ENCODE measurements at places on chromosomes 16 and 17.

DNA sequence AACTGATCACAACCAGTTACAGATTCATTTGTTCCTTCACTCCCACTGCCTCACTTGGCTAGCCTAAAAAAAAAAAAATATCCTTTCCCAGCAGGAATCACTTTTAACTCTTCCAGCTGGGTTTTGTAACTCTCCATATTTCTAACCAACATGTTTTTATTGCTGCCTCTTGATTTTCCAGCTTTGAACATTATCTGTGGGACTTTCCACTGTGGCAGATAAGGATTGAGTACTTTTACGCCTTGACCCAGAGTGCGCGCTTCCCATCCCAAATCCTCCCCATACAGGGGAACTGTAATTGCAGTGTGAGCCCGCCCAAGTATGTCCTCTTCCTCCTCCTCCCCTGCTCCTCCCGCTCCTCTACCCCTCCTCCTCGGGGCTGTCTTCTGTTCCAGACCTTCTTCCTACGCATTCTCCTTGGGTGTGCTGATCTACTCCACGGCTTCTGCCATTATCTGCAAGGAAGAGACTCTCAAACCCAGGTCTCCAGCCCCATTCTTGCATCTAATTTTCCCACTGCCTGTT lies 43.4 kb downstream of the CYB5D2 start:
- DNase-seq: no peak

DNA sequence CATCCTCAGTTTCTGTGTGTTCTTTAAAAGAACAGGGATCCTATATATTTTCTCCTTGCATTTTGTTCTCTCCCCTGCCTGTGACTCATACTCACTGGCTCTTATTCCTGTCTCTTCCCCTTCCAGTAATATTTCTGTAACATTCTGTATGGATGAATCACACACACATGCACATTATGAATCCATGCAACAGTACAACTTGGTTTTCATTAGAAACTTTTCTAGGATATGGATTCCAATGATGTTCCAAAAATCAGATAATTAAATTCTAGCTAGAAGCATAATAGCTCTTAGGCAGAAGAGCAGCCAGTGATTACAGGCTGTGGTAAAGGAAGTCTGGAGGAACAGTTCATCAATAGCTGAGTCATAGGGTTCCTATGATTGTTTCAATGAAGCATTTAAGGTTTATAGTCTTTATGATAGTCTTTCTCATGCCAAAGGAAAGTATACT lies 119.6 kb upstream of the PMFBP1 start:
- peak; percentile 70 for DNase-seq

DNA sequence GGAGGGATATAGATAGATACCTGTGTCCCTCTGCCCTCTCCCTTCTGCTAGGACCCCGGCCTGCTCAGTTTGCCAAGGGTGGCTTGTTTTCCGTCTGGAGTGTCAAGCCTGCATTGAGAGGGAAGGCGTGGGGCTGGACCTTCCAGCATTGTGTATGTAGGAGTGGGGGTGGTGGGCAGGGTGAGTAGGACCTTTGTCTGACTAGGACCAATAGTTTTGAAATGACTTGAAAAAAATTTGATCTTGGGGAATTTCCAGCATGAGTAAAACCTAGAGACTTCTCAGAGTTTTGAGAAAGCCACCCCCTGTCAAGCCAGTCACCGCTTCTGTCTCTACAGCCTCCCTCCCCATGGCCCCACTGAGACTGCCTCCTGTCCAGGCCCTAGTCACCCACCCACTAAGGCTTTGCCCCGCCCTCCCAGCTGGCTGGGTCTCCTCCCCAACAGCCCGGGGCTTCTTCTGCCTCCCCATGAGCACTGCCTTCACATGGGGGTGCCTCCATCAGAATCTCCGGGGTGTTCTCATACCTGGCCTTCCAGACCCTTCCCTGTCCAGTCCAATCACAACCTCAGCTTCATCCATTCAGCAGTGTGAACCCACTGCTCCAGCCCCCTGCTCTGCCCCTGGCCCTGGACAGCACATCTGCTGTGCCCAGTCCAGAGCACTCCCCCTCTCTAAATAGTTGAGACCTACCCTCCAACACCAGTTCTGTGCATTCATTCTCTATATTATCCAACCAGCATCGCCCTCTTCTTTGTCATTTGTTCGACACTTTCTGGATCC lies 207.0 kb downstream of the MSI2 start:
- DNase-seq: peak; percentile 64

- no peak for DNase-seq
Observed at GRCh38 chr16:27860091-27860490, 203.4 kb downstream of the GSG1L start.

DNA sequence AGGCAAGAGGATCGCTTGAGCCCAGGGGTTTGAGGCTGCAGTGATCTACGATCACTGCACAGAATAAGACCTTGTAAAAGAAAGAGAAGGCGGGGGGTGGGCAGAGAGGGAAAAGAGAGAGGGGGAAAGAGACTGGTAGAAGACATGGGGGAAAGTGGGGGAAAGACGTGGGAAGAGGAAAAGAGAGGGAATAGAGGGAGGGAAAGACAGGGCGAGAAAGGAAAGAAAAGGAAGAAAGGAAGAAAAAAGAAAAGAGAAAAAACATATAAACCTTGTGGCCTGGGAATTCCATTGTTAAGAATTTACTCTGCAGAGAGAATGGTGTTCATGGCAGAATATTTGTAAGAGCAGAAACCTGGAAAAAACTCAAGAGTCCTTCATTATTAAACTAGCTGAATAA lies 120.4 kb downstream of the RMI2 start:
- no peak for DNase-seq

DNA sequence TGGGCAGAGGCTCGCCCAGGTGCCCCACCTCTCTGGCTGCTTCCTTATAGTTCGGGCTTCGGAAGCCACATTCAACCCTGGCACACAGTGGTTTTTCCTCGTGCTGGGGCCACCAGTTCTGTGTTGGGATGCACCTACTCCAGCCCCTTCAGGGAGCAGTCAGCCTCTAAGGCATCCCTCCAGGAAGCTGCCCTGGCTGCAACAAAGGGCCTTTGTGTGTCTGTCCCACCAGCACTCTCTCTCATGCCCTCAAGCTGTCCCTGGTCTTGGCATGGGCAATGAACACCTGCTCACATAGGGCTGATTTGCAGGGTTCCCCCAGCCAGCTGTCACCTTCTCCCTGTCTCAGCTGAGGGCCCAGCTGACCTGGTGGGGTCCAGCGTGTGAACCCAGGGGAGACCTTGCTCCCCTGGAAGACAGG lies 754 bp upstream of the NOXO1 start:
- peak; percentile 41 for DNase-seq

- DNase-seq: no peak
Observed at GRCh38 chr16:21190599-21190998, 20.8 kb downstream of the ZP2 start.

DNA sequence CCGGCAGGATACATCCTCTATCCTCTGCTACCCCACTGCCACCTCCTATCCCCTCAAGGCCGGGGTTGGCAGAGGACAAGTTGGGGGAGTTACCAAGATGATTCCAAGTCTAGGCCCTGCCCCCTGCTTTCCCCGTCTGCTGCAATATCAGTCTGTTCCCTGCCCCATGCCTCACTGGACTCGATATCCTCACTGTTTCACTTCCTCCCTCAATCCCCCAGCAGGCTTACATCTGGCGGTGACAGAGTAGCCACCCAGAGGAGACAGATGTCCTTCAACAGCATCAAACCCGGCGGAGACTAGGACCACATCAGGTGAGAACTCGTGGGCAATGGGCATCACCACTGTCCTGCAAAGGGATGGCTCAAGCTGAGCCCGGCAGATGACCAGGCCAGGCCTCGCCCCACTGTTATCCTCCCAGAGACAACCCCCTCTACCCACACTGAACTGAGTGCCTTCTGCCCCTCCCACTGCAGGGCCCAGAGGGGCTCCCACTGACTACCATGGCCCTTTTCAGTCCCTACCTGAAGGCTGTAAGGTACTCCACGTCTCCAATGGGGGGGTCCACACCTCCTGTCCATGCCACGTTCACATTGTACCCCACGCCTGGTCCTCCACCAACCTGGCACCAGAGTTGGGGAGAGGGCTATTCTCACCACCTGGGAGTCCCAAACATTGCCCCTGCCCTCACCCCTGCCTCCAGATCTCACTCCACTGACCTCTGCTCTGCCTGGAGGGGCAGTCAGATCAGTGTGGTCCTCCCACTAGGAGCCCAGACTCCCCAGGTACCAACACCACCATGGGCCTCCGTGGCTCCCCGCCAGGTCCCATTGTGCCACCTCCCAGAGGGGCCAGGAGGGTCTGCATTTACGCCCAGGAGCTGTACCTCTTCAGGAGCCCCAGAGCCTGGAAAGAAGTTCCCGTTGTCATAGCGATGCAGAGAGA lies 9.6 kb downstream of the G6PC3 start:
- no peak for DNase-seq

GRCh38 chr17:10984220-10984619 lies 146.3 kb upstream of the PIRT start:
- DNase-seq: no peak

- DNase-seq: peak; percentile 76
Observed at GRCh38 chr17:40903129-40903847, 18.2 kb upstream of the KRT20 start.

- DNase-seq: no peak
Observed at GRCh38 chr17:60356940-60357339, 35.0 kb downstream of the USP32 start.

DNA sequence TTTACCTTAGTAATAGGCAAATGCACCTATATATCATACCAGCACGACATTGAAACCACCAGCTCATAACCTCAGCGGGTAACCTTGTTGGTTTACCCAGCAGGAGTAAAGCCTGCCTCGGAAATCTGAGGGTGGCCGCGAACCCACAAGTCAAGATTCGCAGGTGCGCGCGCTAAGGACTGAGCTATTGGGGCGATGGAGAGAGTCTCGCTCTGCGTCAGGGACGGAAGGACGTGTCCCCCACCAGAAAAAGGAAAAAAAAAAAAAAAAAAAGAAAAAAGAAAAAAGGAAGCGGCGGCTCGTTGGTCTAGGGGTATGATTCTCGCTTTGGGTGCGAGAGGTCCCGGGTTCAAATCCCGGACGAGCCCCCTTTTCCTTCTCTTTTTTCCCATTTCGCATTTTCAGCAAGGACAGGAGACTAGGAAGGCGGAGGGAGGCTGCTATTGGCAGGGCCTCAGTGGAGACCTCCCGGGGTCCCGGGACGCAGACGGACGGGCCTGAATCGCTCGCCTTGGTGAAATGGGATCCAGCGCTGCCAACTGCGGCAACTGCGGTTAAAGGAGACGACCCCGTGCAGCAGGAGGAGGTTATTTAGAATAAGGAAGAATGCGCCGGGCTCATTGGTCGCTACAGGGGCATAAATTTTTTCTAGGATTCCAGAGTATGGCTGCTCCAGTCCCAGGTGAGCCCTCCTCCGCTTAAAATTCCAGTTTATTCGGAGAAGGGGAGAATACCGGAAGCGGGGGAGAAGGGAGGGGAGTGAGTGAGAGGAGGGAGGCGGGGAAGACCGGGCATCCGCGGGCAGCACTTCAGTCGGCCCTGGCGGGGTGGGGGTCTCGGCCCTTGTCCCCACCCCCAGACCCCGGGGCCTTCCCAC lies at the start of gene OR1F1:
TSS of gene OR1F1 (plus strand) at position 407 of the 877 bp plus-strand sequence.
- peak; percentile 67 for DNase-seq

DNA sequence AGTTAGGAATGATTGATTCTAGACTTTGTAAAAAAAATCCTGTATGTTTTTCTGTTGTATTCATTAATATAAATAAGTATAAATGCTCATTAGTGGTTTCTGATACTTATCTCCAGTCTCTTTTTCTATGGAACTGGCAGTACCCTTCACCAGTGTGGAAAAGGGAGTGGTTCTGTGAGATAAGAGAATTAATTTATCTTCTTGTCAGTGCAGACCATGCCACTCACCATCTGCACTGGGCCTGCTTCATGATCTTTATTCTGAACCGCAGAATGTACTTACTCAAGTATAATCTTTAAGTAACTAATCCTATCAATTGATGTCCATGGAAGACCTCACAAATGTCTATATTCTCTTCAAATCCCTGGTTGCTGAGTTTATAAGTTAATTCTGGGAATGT lies 836.1 kb upstream of the CDH8 start:
- DNase-seq: no peak

- DNase-seq: peak; percentile 44
Observed at GRCh38 chr16:55703003-55704001, 47.5 kb downstream of the SLC6A2 start.

GRCh38 chr17:48283907-48284306 lies 146.1 kb downstream of the SKAP1 start:
- no peak for DNase-seq

GRCh38 chr16:65769055-65769465 lies 597.4 kb upstream of the CDH5 start:
- no peak for DNase-seq

DNA sequence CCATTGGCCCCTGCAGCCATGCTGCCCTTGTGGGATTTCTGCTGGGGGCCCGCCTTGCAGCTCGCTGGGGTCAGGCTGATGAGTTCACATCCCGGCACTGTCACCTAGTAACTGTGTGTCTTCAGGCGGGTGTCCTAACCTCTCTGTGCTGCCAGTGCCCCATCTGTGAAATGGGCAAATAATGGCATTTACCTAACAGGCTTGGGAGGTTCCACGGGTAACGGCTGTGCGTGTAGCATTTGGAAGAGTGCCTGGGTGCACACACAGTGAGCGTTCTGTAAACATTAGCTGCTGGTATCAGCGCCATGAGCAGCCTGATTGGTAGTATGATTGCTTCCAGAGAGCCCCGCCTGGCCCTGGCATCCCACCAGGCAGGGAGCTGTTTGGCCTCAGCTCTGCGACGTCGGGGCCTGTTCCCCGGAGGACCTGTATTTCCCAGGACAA lies 167.3 kb upstream of the GSE1 start:
- no peak for DNase-seq

GRCh38 chr16:57938936-57939871 lies 31.7 kb downstream of the CNGB1 start:
- peak; percentile 78 for DNase-seq

DNA sequence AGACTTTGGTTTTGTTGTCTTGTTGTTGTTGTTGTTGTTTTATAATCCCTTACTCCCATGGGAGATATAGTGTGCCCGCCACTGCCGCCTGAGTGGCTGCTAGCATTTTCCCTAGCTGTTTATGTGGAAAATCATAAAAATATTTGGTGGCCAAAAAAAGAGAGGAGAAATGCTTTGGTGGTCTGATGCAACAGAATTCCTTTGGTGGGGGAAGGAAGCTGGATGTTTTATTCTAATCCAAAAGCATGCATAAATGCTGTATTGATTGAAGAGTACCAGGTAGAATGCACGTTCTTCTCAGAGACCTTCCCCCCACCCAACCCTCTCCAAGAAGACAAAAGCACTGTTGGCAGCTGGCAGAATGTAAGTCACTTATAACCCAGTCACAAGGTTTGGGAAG lies 93.2 kb downstream of the C17orf67 start:
- no peak for DNase-seq

GRCh38 chr16:3520413-3520812 lies 19.6 kb downstream of the CLUAP1 start:
- DNase-seq: no peak
